Activated naive CD8-positive, alpha-beta T cell treated with anti-CD3 and anti-CD28 coated beads, Interleukin-2, amount 10 ng/mL, durations not matched to agents 7 days and 5 days (primary cell): ENCODE measurements at places on chromosomes 13 and 19. TPM values are rescaled to one million over a fixed set of nuclear protein-coding genes. Genes with fewer than 3 reads are reported as not detected.

DNA sequence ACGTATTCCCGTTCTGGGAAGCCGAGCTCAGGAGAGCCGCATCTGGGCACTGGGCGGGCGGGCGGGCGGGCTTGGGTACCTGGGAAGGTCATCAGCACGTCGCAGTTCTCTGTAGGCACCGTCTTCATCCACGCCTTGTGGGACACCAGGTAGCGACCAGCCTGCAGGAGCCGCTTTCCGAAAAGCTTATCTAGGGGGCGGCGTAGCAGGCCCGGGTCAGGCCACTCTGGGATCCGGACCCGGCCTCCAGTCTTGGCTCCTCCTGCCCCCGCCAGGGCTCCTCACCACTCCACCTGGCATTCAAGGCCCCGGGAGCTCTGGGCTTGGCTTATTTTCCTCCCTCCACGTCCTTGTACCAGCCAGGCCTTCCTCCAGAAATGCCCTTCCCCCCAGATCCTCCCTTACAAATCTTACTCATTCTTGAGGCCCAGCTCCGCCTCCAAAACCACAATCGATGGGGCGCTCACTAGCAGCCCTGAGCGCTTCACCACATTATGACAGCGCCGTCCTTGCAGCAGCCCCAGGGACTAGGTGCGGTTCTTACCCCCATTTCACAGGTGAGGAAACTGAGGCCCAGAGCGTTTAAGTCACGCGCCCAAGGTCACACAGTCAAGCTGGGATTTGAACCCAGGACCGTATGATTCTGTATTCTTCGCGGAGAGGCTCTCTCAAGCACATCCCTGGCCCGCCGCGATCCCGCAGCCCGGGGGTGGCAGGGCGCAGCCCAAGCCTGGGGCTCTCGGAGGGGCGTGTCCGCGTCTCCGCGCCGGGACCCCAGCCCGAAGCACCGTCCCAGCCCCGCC, 843 bp downstream of the ANO8 start:
- peaks cover 25% of the 10 kb centered on the region for H3K4me1 ChIP-seq
- peaks cover 5% of the 10 kb centered on the region for H3K27me3 ChIP-seq
- DNase-seq = peak; percentile 76
- peak overlapping the region; percentile 84 for H3K27ac ChIP-seq
- H3K36me3 ChIP-seq = peaks cover 7% of the 10 kb centered on the region

- no peak within 1 kb of the TSS for H3K27ac ChIP-seq
- DNase-seq = peak; percentile 15
- no peaks in the 10 kb centered on the region for H3K4me1 ChIP-seq
Measured at GRCh38 chr13:113657851-113658741, at the start of gene ATP4B. ATP4B (minus strand) TSS chr13:113658198; CDS start chr13:113658144, 54 bp downstream.

DNA sequence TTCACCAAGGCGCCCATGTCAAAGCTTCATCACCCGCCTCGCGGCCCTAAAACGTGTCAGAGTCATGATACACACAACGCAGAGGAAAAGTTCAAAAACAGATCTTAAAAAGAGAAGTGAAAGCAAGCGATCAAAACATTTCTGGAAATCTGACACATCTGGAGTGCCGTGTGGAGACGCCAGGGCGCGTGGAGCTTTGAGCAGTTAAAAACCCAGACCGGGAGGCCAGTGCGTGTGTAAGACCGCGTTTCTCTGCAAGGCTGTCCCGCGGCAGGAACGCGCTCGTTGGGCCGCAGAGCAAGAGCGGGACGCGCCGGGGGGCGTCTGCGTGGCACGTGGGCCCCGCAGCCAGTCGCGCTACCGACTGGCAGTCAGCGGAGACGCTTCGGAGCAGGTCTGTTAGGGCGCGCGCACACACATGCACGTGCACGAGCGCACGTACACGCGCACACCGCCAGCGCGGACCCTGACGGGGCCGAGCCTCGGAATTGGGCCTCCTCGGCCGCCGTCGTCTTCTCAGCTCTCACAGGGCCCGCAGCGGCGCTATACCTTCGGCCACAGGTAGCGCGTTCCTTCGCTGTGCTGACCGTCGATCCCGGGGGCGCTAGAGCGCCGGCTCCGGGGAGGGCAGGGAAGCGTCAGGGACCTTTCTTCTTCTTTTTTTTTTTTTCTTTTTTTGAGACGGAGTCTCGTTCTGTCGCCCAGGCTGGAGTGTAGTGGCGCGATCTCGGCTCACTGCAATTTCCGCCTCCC, 35.8 kb downstream of the RNF6 start:
- H3K4me1 ChIP-seq = peaks cover 11% of the 10 kb centered on the region
- peaks cover 2% of the 10 kb centered on the region for H3K36me3 ChIP-seq
- peak overlapping the region; percentile 90 for H3K4me3 ChIP-seq
- DNase-seq = peak; percentile 94
- H3K27me3 ChIP-seq = no peaks in the 10 kb centered on the region

- peaks cover 9% of the 10 kb centered on the region for H3K36me3 ChIP-seq
- H3K27ac ChIP-seq = no peak overlapping the region
- H3K4me3 ChIP-seq = no peak overlapping the region
- peaks cover 24% of the 10 kb centered on the region for H3K4me1 ChIP-seq
- no peaks in the 10 kb centered on the region for H3K27me3 ChIP-seq
Measured at GRCh38 chr13:79516595-79516994, 35.6 kb downstream of the NDFIP2 start.

DNA sequence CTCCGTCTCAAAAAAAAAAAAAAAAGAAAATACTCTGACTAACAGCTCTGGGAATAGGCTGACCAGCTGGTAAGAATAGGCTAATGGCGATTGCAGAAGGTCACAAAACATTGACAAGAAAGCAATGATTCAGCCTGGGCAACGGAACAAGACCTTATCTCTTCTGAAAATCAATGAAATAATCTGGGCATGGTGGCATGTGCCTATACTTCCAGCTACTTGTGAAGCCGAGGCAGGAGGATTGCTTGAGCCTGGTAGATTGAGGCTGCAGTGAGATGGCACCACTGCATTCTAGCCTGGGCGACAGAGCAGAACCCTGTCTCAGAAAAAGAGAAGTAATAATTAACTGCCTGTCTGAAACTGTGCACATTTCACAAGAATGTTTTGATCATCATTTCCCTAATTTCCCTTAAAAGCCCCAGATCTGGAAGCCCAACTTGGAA, 18.8 kb upstream of the MTRF1 start:
- H3K27ac ChIP-seq = no peak overlapping the region
- peaks cover 2% of the 10 kb centered on the region for H3K36me3 ChIP-seq
- H3K27me3 ChIP-seq = no peaks in the 10 kb centered on the region
- DNase-seq = no peak
- H3K4me3 ChIP-seq = no peak overlapping the region

IGFL1 gene
- not detected for total RNA-seq

SPACA4 gene
- total RNA-seq = not detected

SLC1A6 gene
- not detected for total RNA-seq

DNA sequence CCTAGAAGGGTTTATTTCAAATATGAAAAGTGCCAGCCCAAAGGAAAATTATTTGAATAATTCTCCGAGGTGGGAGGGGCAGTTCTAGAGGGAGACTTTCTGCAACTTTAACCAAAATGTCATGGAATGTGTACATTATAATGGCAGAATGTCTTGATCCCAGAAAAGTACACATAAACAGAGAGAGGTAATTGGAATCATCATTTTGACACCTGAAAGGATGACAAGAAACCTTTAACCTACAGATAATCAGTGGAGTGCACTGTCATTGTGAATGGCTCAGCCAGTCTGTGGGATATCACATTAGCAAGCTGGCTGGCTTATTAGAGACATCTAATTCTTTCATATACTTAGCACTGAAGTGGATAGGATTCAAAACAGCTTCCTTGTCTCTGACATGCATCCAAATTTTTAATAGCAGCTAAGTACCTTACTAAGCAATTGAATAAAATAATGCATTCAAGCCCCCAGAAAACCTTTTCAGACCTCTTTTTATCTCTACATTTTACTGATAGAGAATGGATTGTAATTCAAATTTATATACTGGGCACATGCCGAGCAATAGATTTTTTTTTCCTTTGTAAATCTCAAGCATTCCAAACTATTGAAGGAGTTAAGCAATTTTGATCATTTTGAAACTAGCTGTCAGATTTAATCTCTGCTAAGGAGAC, 468.6 kb downstream of the COG6 start:
- H3K27ac ChIP-seq = no peak overlapping the region
- peaks cover 8% of the 10 kb centered on the region for H3K36me3 ChIP-seq
- no peaks in the 10 kb centered on the region for H3K27me3 ChIP-seq
- H3K4me3 ChIP-seq = no peak overlapping the region
- peaks cover 21% of the 10 kb centered on the region for H3K4me1 ChIP-seq

GRCh38 chr19:3570606-3571011, 2.1 kb upstream of the HMG20B start:
- DNase-seq = no peak
- peaks cover 2% of the 10 kb centered on the region for H3K36me3 ChIP-seq
- no peak overlapping the region for H3K27ac ChIP-seq
- no peak overlapping the region for H3K4me3 ChIP-seq
- no peaks in the 10 kb centered on the region for H3K27me3 ChIP-seq
- peaks cover 8% of the 10 kb centered on the region for H3K4me1 ChIP-seq

SGCG gene
- total RNA-seq = not detected

DNA sequence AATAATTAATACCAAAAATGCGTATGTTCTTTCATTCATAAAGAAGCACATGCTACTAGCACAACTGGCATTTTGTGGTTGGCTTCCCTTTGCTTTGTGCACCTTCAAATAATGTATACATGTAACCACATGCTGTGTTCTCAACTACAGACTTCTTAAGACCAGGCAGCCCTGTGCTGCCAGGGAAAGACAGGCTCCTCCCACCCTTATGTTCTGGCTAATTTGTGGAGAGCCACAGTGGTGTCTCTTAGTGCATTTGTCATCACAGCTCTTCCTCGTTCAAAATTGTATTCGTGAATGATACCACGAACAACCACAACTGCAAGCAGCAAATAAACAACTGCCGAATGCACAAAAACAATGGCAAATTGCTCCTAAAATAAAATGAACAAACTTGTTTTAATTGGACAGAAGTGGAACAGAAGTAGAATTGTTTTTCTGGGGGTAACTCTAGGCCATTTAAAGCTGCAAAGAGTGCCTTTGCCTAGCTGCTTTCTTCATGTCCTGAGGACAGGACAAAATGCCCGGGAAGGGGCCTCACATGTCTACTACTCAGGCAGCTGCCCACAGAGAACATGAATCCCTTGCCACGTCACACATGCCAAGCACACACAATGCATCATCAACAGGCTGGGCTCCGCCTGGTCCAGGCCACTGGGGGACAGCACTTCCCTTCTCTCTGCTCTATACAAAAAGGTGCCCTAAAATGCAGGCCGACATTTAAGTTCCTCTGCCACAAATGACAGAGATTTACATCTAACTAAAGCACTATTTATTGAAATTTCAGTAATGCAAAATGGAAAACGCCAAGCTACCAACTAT, 21.7 kb downstream of the IRS2 start:
- no peak for DNase-seq
- H3K4me3 ChIP-seq = no peak overlapping the region
- H3K36me3 ChIP-seq = peaks cover 1% of the 10 kb centered on the region
- peaks cover 11% of the 10 kb centered on the region for H3K4me1 ChIP-seq

- H3K27me3 ChIP-seq = no peaks in the 10 kb centered on the region
- no peak overlapping the region for H3K4me3 ChIP-seq
- H3K36me3 ChIP-seq = no peaks in the 10 kb centered on the region
- H3K4me1 ChIP-seq = peaks cover 5% of the 10 kb centered on the region
Measured at GRCh38 chr19:4807188-4807587, 15.7 kb downstream of the FEM1A start.

- H3K4me1 ChIP-seq = no peaks in the 10 kb centered on the region
- DNase-seq = no peak
- no peak overlapping the region for H3K27ac ChIP-seq
- H3K36me3 ChIP-seq = peaks cover 6% of the 10 kb centered on the region
- no peak overlapping the region for H3K4me3 ChIP-seq
Measured at GRCh38 chr13:36839281-36839680, 20.3 kb downstream of the RFXAP start.

DNA sequence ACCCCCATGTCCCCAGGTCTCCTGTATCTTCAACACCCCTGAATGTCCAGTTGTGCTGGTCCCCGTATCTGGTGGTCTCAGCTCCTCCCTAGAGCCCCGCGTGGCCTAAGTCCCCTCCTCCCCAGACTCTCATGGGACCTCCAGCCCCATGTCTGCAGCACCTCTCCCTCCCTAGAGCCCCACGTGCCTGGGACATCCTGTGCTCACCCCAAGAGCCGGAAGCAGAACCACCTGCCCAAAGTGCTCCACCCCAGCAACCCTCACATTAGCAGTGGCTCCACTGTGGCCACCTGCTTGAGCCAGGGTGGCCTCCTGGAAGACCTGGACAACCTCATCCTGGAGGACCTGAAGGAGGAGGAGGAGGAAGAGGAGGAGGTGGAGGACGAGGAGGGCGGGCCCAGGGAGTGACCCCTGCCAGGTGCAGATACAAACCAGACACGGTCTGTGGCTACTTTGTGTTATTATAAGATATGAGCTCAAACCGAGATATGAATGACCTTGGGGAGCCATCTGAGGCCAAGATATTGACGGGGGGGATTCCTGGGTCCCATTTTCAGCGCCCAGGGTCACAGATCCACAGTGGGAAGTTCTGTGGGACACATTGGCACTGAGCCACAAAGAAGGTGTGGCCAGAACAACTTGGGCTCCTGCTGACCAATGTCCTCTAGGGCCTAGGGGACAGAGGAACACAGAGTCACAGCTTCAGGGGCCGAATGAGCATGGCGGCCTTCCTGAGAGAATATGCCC, 6.0 kb downstream of the SHFL start:
- peaks cover 48% of the 10 kb centered on the region for H3K36me3 ChIP-seq
- no peak for DNase-seq
- H3K4me1 ChIP-seq = peaks cover 18% of the 10 kb centered on the region
- H3K4me3 ChIP-seq = peak overlapping the region; percentile 16

DNA sequence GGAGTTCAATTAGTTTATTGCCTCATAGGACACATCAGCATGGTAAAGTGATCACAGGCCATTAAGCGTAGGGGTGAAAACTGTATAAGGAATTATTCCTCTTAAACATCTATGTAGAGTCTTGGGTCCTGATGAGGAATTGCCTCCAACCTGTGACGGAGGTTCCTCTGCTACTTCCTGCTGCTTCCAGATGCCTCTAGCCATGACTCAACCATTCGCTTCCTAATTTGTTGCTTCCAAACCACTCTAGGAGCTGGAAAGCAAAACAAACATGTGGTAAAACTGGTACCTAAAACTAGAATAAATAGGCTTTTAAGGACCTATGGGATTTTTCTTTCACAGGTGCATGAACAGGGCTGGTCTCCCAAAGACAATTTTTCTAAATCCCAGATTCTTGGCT, 253.8 kb downstream of the KLF12 start:
- no peaks in the 10 kb centered on the region for H3K27me3 ChIP-seq
- H3K36me3 ChIP-seq = peaks cover 26% of the 10 kb centered on the region
- no peak overlapping the region for H3K4me3 ChIP-seq
- no peak for DNase-seq
- no peak overlapping the region for H3K27ac ChIP-seq
- peaks cover 3% of the 10 kb centered on the region for H3K4me1 ChIP-seq
